ENCODE measurements at places on chromosomes 11 and 22. TPM values are rescaled to one million over a fixed set of nuclear protein-coding genes. Genes with fewer than 3 reads are reported as not detected.

DNA sequence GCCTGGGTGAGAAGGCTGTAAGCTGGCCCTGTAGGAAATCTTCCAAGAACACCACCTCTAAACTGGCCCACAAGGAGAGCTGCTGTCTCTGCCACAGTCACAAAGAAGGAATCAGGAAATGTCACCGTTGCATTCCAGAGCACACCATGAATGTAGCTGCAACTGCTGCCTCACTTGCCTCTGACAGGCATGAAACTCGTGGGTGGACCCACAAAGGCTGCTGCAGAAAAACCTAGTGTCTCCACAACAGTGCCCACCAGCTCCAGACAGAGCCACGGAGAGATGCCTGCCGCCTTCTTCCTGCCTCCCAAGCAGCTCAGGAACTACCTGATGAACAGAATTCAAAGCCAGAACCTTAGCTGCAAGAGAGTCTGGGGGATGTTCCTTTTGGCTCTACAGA is 10.5 kb downstream of the DNAJB13 start:
- no peak for DNase-seq

- no peak for DNase-seq
These were observed 1369.6 kb upstream of the RAG2 start for GRCh38 chr11:37967635-37968034.

GRCh38 chr11:78822931-78823423 is 248.3 kb upstream of the NARS2 start:
- DNase-seq = no peak

- no peak for DNase-seq
These were observed 4.1 kb downstream of the NEU3 start for GRCh38 chr11:74992852-74993251.

DNA sequence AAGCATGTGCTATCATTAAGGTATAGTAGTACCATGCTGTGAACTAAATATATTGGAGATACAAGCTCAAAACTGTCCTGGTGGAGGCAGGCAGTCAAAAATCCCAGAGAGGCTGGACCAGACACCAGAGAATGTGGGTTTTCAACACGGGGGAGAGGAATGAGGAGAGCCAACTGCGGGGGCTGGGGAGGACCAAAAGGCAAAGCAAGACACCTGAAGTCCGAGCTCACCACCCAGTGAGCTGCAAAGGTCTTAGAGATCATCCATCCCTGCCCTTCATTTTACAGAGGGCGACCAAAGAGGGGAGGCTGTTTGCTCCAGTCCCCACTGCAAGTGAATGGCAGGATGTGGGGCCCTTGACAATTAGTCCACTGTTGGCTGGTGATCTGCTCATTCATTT is 10.0 kb downstream of the RIBC2 start:
- DNase-seq = no peak

- no peak for DNase-seq
These were observed 2.6 kb downstream of the LAMTOR1 start for GRCh38 chr11:72100462-72100861.

- DNase-seq = no peak
These were observed 11.1 kb downstream of the RSPH14 start for GRCh38 chr22:23130697-23131096.

Gene RFPL1
- 1.5 TPM for polyA plus RNA-seq

DNA sequence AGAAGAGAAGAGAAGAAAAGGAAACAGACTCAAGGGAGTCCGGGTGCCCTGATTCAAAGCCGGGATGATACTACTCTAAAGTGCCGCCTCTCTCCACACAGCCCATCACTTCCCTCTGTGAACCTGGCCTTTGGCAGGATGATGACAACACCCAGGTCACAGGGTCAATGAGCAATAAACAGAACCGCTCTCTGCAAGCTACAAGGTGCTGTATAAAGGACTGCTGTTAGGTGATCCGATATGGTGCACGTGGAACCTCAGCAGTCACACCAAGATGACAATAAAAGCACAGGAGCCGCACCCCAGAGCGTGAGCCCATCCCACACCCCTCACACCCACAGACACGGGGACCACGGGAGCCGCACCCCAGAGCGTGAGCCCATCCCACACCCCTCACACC is 10.7 kb downstream of the TTLL1 start:
- DNase-seq = no peak

- DNase-seq = no peak
These were observed 27.5 kb downstream of the A4GALT start for GRCh38 chr22:42693055-42693762.

DNA sequence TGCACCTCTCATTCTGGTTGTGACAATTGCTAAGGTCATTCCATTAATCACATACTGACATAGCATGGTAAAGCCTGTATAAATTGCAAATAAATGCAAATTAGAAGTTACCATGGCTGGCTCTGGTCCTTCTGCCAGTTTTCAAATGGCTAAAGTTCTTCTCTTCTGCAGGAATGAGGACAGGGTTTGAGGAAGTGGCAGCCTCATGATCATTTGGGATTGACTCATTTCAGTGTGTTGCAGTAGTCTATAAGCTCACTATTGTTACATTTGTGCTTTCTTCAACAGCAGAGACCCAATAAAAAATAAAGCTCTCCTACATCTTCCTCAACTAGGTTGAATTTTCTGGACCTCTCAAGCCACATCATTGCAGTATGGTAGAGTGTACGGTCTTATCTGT is 60.3 kb downstream of the NECTIN1 start:
- DNase-seq = no peak

Gene BLID
- polyA plus RNA-seq = not detected

Gene EIF4ENIF1
- 46.2 TPM for polyA plus RNA-seq

GRCh38 chr11:18696638-18697225 is 1.8 kb upstream of the TMEM86A start:
- DNase-seq = no peak

DNA sequence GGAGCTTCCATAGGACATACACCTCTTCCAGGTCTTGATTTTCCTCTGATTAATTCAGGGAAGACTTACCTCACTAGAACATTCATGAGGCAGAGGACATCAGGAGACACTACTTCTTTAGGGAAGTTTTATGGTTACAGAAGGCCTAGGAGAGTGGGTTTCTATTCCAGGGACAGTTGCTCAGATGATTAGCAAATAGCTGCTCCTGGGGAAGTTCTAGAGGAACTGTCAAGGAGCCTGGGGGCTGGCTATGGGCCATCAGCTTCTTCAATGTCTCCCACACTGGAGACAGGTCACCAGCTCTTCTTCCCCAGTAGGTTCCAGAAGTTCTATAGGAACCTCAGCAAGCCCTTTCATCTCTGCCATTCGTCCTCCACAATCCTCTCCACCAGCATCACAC is 11.5 kb upstream of the OR10A5 start:
- DNase-seq = no peak

Gene IRAG1
- 9.7 TPM for polyA plus RNA-seq

DNA sequence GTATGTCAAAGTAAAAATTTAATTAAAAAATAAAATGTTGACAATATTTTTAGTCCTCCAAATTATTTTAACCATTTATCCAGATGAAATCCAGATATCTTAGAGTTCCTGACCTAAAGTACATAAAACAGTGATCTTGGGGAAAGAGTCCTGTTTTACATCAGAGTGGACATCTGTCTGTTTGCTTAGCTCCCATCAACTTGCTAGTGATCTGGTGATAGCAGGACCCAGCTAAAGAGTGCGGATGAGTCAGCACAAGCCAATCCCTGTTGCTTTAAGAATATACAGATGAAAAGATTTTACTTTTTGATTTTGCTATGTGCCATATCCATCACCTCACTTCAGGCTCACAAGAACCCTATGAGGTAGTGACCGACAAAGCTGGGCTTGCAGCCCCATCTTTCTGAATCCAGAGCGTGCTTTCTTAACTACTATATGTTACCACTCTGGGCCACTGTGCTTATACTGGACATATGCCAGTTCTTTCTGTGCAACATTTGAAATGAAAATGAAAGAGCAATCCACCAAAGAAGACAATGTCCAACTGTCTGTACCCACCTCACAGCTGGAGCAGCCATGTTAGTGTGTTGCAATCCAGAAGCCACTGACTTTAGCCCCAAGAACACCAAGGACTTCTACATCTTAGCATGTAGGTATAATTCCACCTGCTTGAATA is 167.6 kb upstream of the SESN3 start:
- no peak for DNase-seq

Gene APOL3
- 17.9 TPM for polyA plus RNA-seq

DNA sequence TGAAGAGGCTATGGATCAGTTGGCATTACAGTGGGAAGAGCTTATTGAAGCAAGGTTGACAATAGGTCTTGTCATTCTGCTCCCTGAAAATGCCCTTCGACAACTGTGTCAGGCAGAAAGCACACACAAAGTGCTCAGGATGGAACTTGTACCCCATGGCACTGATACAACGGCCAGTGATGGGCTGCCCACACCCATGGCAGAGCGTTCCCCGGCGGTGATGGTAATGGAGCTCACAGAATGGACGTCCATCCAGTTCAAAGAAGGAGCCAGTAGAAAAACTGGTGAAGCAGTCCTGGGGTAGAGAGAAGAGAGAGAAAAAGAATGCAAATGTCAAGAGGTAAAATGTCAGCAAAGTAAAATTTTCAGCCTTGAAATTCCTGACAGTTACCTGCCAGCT is 19.5 kb upstream of the OR5B21 start:
- no peak for DNase-seq

Gene ZP1
- polyA plus RNA-seq = 0.32 TPM

GRCh38 chr22:32509045-32509444 is 34.4 kb downstream of the FBXO7 start:
- no peak for DNase-seq

DNA sequence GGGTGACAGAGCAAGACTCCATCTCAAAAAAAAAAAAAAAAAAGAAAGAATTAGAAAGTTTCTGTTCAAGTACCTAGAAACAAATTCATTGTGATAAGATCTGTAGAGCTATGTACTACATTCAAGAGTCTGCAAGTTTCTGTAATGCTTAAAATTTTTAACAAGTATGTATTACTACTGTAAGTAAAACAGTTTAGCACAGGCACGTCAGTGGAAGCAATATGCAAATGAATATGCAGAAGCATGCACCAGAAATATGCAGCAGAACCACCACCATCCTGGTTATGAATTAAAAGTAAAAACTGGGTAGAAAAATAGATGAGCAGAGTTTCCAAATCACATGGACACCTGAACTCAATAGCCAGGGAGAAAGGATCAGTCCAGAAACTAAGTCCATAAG is 19.3 kb downstream of the SBF2 start:
- DNase-seq = no peak

Gene TENM4
- polyA plus RNA-seq = 19.9 TPM

GRCh38 chr11:67195971-67196456 is 70.3 kb upstream of the GRK2 start:
- DNase-seq = no peak

Gene PGA3
- 0.51 TPM for polyA plus RNA-seq

DNA sequence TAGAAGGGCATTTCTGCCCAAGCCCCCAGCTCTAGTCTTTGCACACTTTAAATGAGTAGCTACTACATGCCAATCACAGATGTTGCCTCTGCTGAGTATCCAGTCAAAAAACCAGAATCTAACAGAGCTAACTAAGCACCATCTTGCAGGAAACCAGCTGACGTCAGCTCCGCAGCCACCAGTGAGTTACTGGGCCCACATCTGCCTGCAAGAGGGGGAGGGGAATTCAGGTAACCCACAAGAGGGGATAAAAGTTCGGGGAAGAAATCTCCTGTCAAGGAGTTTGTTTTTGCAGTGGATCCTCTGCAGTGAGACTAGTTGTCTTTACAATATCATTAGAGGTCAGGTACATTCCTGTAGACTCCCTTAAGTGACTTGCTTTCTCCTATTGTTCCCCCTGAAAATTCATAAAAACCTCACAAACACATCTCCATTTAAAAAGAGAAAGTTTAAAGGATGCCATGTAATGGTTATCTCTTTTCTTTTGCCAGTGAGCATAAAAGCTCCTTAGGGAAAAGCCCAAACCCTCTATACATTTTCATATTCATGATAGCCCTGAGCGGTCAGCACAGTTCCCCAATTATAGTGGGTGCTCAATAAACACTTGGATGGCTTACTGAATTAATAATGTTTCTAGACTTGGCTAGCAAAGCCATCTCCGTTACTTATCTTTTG is 9.3 kb downstream of the CD44 start:
- no peak for DNase-seq

DNA sequence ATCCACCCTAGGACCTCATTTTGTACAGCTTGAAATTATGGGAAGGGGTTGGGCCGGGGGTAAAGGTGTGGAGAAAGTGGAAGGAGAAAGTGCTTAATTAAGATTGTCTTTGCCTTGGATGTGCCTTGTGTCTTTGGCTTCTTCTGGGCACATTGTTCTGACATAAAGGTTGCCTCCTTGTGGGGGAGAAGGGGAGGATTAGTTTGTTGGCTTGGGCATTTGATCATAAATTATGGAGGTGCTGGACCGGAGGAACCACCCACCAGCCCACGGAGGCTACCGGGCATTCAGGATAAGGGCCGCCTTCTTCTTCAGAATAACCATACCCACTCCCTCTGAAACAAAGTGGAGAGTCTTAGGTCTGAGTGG is 1.3 kb downstream of the PAFAH1B2 start:
- DNase-seq = no peak

Gene GNAZ
- polyA plus RNA-seq = 5.6 TPM

GRCh38 chr11:13334034-13334786 is 56.6 kb downstream of the BMAL1 start:
- no peak for DNase-seq

DNA sequence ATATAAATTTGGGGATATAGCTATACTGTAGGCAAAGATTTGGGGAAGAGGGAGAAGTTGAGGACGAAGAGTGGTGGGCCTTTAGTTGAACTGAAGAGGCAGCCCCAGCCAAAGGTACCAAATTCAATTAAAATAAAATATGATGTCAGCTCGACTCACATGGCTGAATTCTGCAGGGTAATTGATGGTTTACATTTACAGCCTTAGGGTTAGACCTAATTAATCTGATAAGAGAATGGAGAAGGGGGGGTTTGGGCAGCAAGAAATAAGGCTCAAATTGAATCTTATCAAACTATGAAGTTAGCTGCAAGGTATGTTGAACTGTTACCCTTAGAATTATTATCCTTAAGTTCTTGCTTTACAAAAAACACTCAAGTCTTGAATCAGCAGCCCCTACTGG is 3.6 kb upstream of the HSD17B12 start:
- DNase-seq = no peak

DNA sequence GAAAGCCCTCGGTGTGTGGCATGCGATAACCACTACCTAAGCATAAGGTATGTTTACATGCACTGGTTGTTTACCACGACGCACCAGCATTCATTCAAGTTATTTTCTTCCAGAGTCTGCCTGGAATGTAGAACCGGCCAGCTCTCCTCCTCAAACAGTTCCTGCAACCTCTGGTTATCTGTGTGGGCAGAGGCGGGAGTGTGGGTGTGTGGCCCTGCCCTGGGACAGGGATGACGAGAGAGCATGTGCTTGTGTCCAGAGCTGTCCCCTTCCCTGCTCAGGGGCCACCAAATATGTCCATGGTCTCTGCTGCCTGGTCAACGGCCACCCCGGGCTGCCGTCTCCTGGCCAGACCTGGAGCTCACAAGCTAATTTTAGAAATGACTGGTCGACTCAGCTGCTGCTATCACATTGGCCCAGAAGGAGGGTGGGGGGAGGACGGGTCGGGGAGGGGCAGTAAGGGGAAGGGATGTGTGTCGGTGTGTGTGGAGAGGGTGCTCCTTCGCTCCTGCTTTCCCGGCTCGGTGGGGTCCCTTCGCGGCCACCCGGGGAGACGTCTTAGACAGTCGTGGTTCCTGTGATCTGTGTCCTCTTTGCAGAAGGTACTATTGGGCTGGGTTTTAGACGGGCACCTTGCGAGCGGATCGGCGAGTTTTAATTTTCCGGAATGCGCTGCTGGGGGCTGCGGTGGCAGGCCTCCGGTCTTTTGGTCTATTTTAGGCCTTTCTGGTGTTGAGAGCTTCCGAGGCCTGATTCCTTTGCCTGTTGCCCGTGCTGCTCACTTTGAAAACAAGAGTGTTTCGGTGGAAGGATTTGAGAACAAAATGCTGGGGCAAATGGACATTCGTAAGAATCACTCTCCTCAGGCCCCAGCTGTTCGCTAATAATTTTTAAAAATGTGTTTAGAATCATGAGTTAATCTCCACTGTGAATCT is at the start of gene MYO18B:
Gene MYO18B (plus strand): TSS at position 497 of the 935 bp plus-strand sequence. CDS start 18,905 bp downstream, outside the sequence.
- DNase-seq = no peak
